WTC11 (cell line): ENCODE measurements at places on chromosomes 2 and 18.

- no peak for DNase-seq
- peaks cover 25% of the 10 kb centered on the region for H3K4me1 ChIP-seq
- H3K27ac ChIP-seq: no peak overlapping the region
- peaks cover 98% of the 10 kb centered on the region for H3K27me3 ChIP-seq
- peak overlapping the region; percentile 45 for H3K4me3 ChIP-seq
Measured at GRCh38 chr2:56182420-56182819, 1.4 kb upstream of the CCDC85A start.

- peaks cover 5% of the 10 kb centered on the region for H3K36me3 ChIP-seq
- no peak overlapping the region for H3K27ac ChIP-seq
- peaks cover 38% of the 10 kb centered on the region for H3K27me3 ChIP-seq
- H3K4me3 ChIP-seq: no peak overlapping the region
Measured at GRCh38 chr2:136112317-136113208, 5.4 kb downstream of the CXCR4 start.

DNA sequence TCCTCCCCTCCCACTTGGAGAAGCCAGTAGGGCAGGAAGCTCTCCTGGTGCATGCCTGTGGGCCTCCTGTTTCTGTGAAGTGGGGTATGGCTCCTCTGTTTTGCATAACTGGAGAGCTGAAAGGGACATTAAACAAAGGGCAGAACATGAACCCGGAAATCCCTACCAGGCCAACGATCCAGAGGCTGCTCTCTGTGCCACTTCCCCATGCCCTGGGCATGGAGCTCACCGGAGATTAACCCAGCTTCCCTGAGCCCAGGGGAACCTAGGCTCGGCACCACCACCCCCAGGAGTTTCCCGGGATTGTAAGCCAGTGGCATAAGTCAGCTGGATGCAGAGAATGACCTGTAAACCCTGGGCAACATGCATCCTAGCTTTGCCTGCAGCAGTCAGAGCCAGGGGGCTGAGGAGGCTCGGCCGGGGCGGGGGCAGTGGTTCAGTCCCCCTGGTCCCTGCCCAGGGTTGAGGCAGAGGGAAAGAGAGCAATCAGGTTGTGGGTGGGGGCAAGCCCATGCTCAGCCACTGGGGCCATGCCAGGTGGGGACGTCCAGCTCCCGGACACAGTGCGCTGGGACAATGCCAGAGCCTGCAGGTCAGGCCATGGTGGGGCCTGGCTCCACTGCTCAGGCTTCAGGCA lies 49.5 kb downstream of the TIMM21 start:
- no peak for DNase-seq
- H3K4me1 ChIP-seq: peaks cover 19% of the 10 kb centered on the region
- no peaks in the 10 kb centered on the region for H3K36me3 ChIP-seq

DNA sequence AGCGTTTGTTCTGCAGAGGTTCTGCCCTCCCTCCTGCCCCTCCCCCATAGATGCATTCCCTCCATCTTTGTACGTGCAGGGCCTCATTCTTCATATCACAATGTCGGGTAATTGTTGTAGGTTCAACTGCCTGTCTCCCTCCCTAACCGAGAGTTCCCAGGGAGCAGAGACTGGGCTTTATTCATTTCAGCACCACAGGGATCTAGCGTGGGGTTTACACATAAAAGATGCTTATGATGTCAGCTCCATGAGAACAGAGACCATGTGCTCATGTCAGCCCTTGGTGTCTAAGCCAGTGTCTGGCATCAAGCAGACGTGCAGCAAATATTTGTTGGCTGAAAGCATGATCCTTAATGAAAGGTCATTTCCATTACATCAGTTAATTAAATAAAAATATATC lies 298.9 kb upstream of the TRIB2 start:
- H3K4me1 ChIP-seq: peaks cover 9% of the 10 kb centered on the region
- peaks cover 8% of the 10 kb centered on the region for H3K36me3 ChIP-seq
- no peak overlapping the region for H3K4me3 ChIP-seq
- no peak overlapping the region for H3K27ac ChIP-seq
- DNase-seq: no peak

- peaks cover 16% of the 10 kb centered on the region for H3K4me1 ChIP-seq
- peak overlapping the region; percentile 100 for H3K4me3 ChIP-seq
- DNase-seq: peak; percentile 64
- H3K36me3 ChIP-seq: peaks cover 37% of the 10 kb centered on the region
Measured at GRCh38 chr2:96267159-96267971, 1.3 kb downstream of the CIAO1 start.

DNA sequence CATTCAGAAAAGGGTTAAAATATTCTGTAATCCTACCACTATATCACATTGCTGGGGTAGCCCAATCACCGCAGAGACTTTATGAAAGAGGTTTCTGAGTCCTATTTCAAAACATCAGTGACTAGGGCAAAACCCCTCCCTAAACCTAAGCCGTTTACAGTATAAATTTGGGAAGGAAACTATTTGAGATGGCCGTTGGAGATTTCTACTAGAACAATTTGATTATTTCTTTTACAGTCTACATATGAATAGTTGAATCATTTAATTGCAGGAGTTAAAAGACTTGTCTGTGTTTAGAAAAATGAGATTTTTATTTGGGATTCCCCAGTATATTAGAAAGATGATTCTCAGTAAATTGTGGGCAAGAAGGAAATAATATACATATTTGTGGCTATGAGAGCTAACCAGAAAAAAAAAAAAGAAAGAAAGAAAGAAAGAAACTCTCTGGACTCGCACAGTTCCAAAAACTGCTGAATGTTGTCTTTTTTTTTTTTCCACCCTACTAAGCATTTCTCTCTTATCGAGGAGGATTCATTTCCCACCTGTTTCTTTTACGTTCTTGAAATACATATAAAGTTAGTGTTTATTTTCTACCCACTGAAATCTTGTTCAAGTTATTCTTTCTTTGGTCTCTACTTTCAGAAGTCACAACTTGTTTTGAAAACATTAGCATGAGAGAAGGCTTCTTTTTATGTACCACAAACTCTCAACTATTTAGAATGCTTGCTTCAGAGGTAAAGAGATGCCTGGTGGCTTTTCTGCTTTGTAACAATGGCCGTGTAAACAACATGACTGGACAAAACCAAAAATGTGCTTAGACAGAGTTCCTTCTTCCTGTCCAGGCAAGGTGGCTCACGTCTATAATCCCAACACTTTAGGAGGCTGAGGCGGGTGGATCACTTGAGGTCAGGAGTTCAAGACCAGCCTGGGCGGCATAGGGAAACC lies 65.9 kb downstream of the BCL2 start:
- no peak for DNase-seq
- no peaks in the 10 kb centered on the region for H3K27me3 ChIP-seq
- H3K36me3 ChIP-seq: no peaks in the 10 kb centered on the region
- H3K27ac ChIP-seq: no peak overlapping the region
- peaks cover 4% of the 10 kb centered on the region; the same call in 1 of the 2 replicates for H3K4me1 ChIP-seq

DNA sequence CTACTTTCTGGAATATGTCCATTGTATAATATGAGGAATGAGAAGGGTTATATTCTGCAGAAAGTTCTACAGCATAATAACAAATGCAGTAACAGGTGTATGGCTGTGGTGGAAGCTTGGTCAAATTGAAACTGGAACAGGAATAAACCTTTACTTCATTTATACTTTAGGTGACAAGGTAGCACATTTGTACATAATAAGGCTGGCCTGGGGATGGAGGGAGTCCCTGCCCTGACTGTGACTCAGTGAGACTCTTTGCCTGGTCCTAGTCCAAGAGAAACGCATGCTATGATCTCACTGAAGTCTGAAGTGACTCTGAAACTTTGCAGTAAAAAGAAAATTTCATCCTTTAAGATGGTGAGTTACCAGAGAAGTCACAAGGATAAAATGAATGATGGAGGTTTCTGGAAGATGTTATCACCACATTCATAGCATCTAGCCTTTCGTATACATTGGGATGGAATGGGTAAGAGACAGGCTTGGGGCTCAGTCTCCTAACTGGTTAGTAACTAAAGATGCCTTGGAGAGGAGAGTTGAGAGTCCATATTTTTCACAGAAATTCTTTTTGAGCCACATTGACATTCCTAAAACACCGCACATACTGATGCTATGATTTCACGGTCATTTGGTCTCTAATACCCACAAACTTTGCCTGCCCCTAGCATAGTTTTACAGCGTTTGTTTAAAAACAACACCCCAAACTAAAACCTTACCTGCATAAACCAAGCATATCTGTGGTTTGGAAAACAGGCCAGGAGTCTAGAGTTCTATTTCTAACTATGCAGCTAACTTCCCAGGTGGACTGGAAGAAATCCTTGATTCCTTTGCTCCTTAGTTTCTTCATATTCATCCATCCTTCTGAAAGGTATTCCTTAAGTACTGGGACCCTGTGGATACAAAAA lies 42.4 kb upstream of the NABP1 start:
- no peak overlapping the region for H3K4me3 ChIP-seq
- peaks cover 18% of the 10 kb centered on the region for H3K4me1 ChIP-seq
- H3K27ac ChIP-seq: no peak overlapping the region
- DNase-seq: no peak
- peaks cover 4% of the 10 kb centered on the region for H3K27me3 ChIP-seq

- H3K4me1 ChIP-seq: no peaks in the 10 kb centered on the region
- no peak overlapping the region for H3K4me3 ChIP-seq
- H3K36me3 ChIP-seq: no peaks in the 10 kb centered on the region
- DNase-seq: no peak
- no peak overlapping the region for H3K27ac ChIP-seq
Measured at GRCh38 chr18:33826151-33826550, 248.1 kb downstream of the ASXL3 start.

GRCh38 chr18:51041677-51042352 lies 11.8 kb downstream of the SMAD4 start:
- H3K4me3 ChIP-seq: no peak overlapping the region
- H3K36me3 ChIP-seq: peaks cover 7% of the 10 kb centered on the region
- 0 out of 2 replicates have a peak overlapping the region, but pooled peaks have one; percentile 39 for H3K27ac ChIP-seq

DNA sequence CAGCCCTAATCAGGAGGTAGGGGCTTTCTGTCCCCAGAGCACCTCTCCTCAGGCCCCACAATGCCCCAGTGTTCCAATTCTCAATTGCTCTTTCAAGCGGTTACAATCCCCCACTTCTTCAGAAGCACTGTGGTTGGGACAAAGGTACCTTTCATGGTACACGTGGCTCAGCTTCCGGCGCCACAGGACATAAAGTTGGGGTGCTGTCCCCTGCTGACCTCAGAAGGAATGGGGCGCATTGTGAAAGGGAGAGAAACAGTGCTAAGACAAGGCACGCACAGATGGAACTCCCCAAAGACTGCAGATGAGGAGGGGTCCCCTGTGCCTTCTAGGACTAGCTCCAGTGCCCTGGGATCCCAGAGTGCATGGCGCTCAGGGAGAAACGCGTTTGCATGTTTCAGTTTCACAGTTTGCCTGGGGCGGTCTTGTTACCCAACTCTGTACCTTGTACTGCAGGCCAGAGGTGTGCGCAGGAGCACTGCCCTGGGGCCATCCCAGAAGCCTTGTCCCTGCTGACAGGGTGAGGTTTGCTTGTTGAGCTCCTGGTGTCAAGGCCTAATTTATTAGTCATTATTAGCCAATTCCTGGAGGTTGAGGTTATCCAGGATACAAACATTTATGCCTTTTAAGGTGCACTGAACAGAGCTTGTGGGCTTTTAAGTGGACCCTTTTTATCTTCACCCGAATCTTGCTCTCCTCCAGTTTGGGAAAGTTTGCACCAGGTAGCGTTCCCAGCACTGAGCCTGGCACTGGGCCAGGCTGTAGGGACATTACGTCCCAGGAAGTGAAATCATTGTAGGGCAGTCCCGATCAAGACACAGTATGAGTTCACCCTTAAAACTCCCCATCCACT lies 7.6 kb downstream of the CNDP1 start:
- H3K36me3 ChIP-seq: peaks cover under 1% of the 10 kb centered on the region; the same call in 1 of the 2 replicates
- H3K4me1 ChIP-seq: no peaks in the 10 kb centered on the region
- no peaks in the 10 kb centered on the region for H3K27me3 ChIP-seq
- no peak overlapping the region for H3K4me3 ChIP-seq
- H3K27ac ChIP-seq: no peak overlapping the region

- no peak for DNase-seq
- no peaks in the 10 kb centered on the region for H3K36me3 ChIP-seq
- H3K27me3 ChIP-seq: no peaks in the 10 kb centered on the region
- H3K4me1 ChIP-seq: peaks cover 72% of the 10 kb centered on the region
- peak overlapping the region; percentile 80 for H3K27ac ChIP-seq
Measured at GRCh38 chr2:155842103-155842502, 490.4 kb downstream of the NR4A2 start.

- peaks cover 21% of the 10 kb centered on the region for H3K4me1 ChIP-seq
- H3K27me3 ChIP-seq: no peaks in the 10 kb centered on the region; the same call in 1 of the 2 replicates
- H3K27ac ChIP-seq: no peak overlapping the region
- DNase-seq: no peak
Measured at GRCh38 chr2:112255875-112256274, 1.0 kb upstream of the ZC3H8 start.

- H3K27ac ChIP-seq: no peak overlapping the region
- H3K27me3 ChIP-seq: peaks cover 18% of the 10 kb centered on the region
- DNase-seq: no peak
- H3K4me3 ChIP-seq: no peak overlapping the region
- no peaks in the 10 kb centered on the region for H3K4me1 ChIP-seq
- H3K36me3 ChIP-seq: no peaks in the 10 kb centered on the region
Measured at GRCh38 chr18:60502591-60502990, 130.0 kb upstream of the MC4R start.

DNA sequence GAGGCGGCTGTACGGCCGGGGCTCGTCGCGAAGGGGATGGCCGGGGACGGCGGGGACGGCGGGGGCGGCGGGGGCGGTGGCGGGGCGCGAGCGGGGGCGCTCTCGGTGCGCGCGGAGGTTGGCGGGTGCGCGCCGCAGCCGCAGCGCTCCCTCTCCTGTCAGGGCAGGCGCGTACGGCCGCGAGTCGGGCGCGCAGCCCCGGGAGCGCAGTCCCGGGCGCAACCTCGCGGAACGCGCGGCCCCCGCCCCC lies 296 bp upstream of the GRHL1 start:
- H3K4me3 ChIP-seq: peak overlapping the region; percentile 87
- no peaks in the 10 kb centered on the region for H3K36me3 ChIP-seq
- peaks cover 19% of the 10 kb centered on the region for H3K4me1 ChIP-seq
- H3K27ac ChIP-seq: no peak overlapping the region
- no peak for DNase-seq

- no peak overlapping the region for H3K4me3 ChIP-seq
- H3K27ac ChIP-seq: no peak overlapping the region
- H3K27me3 ChIP-seq: no peaks in the 10 kb centered on the region
- no peaks in the 10 kb centered on the region for H3K4me1 ChIP-seq
- peaks cover 18% of the 10 kb centered on the region; the same call in 1 of the 2 replicates for H3K36me3 ChIP-seq
- DNase-seq: no peak
Measured at GRCh38 chr2:241110607-241111439, 8.7 kb upstream of the MTERF4 start.

DNA sequence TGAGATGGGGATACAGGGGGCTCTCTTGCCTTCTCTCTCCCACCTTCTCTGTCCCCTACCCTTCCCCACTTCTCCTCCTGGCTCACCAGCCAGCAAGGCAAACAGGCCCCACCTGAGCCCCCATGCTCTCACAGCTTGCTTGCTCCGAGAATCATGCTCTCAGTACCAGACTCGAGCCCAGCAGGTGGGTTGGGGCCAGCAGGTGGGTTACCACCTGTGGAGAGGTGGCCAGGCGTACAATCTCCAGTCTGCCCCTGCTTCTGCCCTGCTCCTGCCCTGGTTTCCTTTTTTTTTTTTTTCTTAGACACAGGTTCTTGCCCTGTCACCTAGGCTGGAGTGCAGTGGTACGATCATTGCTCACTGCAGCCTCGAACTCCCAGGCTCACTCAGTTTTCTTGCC lies 214.5 kb downstream of the SH3RF3 start:
- no peak overlapping the region for H3K27ac ChIP-seq
- H3K4me3 ChIP-seq: no peak overlapping the region
- no peak for DNase-seq
